H9 (cell line): ENCODE measurements at places on chromosomes 7 and 10. TPM values are rescaled to one million over a fixed set of nuclear protein-coding genes. Genes with fewer than 3 reads are reported as not detected.

Gene PTF1A
- total RNA-seq, result not detected in 2 replicates

Gene AGR2
- not detected in 2 replicates for total RNA-seq

Gene IQUB
- total RNA-seq, result 0.28 and 0.39 TPM in 2 replicates

DNA sequence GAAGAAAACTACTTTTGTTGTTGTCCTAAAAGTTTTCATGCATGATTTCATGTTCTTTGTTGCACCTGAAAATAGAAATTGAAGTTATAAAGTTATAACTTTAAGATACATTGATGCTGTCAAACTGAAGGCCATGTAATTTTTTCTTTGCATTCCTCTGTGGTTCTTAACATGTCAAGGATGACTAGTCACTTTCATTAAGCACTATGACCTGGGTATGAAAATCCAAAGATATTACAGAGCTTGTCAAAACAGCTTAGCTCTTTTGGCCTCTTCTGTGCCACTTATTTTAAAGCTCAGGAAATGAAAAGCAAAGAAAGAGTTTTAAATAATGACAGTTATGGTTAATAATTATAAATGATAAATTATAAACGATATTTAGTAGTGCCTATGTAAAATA, 241.6 kb upstream of the CACNA2D1 start:
- no peak for DNase-seq

DNA sequence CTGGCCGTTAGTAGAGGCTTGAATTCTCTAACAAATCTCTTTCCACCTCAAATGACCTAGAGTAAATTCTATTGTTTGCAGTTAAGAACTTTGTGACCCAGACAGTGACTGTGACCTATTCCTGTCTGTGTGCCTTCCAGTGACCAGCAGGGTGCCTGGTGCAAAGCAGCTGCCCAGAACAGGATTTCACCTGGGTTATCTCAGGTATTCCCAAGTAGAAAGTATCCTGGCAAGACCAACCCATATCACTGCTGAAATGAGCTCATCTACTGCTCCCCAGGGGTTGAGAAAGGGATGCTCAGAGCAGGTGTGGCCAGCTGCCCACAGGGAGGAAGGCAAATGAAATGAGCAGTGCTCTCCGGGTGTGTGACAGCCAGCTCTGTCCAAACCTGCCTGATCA, 2.1 kb upstream of the MSMB start:
- DNase-seq, result no peak

GRCh38 chr7:123355576-123356190, 155.9 kb upstream of the SLC13A1 start:
- DNase-seq, result peak; percentile 34

DNA sequence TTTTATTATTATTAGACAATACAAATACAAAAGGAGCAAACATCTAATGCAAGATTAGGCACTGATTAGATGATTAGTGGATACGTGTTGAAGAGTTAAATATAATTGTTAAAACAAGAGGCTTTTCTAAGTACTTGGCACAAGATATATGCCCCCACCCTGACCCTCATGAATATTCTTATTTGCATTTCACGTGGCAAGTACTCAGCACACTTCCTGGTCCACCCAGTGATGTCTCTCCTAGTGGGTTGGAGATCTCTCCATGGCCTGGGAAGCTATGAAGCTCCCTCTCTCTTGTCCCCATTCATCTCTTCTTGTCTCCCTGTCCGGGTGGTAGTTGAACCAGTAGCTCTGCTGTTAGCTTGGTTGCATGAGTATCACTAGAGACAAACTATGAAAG, 375.3 kb downstream of the ADRA2A start:
- DNase-seq, result no peak

- no peak for DNase-seq
Measured at GRCh38 chr10:108583877-108584276, 1339.4 kb downstream of the XPNPEP1 start.

DNA sequence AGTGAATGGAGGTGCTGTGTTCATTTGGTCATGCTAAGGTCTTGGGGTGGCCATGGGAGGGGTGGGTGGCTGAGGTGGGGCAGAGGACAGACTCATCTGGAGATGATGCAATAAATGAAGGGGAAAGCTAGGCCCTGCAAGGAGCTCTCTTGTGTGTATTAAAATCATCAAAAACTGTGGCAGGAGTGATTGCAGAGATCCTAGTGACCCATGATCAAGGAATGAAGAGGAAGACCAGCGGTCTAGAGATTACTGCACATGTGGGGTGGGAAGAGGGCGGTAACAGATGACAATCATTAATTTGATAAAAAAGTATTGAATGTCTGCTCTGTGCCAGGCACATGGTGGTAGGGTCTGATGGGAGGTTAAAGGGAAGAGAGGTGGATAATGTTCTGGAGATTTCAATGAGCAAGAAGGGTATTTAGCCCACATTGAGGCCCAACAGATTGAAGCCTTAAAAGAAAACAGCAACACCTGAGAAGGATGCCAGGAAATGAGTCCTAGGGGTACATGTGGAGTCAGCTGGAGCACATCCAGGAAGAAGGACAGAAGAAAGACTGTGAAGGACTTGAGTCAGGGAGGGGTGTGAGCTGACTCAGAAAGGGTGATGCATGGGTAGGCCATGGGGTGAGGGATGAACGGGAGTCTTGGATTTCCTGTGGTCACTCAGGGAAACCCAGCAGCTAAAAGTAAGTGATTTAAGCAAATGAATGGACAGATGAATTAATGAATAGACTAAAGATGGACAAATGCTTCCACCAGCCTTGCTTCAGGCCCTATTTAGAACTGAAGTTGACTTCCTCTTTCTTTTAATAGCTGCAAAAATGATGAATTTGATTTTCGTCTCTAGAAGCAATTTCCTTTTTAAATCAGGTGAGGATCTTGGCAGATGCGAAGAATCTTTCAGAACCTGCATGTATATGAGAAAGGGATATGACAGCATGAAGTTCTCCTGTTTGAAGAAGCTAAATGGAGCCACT, 83.1 kb upstream of the IGFBP3 start:
- no peak for DNase-seq

GRCh38 chr10:98431016-98431415, 15.7 kb downstream of the HPS1 start:
- DNase-seq, result no peak
